MG63 (cell line): ENCODE measurements at places on chromosomes 16 and 17. TPM values are rescaled to one million over a fixed set of nuclear protein-coding genes. Genes with fewer than 3 reads are reported as not detected.

Gene CD2BP2
- 43.8 and 70.0 TPM in 2 replicates for total RNA-seq

Gene VPS35
- 134 and 163 TPM in 2 replicates for total RNA-seq

Gene PIK3R5
- not detected in 2 replicates for total RNA-seq

Gene GINS2
- 12.8 and 19.2 TPM in 2 replicates for total RNA-seq

Gene KRT12
- total RNA-seq: not detected in 2 replicates

Gene GNAO1
- 0.92 and 2.6 TPM in 2 replicates for total RNA-seq

Gene DVL2
- total RNA-seq: 11.5 and 26.2 TPM in 2 replicates

Gene GRIN2A
- total RNA-seq: not detected in 2 replicates
